ENCODE measurements at places on chromosomes 16 and 17.

GRCh38 chr17:52140601-52141000 is 17.9 kb downstream of the CA10 start:
- no peak for DNase-seq

DNA sequence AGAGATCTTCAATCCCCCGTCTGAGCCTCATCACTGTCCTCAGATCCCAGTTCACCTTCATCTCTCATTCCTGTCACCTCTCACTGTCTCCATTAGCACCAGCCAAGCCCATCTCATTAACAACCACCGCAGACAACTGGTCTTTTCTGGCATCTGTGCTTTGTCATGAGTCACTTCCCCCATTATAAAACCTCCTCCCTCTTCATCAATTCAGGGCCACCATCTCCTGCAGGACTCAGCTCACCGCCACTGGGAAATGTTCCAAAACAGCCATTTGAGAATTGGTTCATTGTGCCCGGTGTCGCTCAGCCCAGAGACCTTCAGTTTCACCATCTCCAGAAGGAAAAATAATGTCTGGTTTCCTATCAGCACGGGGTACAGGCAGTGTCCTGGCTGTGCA is 56.9 kb upstream of the TEKT3 start:
- no peak for DNase-seq

DNA sequence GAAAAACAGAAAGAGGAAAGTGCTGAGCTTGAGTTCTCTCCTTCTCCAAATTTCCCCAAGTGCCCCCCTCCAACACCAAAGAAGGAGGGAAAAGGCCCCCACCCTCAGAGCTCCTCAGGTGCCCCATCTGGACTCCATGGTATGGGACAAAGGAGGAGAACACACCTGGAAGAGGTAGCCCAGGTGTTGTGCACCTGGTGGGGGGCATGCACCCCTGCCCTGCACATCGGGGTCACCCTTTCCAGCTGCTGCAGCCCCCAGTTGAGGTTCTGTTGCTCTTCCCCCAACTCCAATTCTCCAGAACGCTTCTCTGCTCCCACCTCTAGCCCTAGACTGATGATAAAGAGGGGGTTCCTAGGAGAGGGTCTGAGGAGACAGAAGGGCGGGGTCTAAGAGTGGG is 3.0 kb upstream of the COL1A1 start:
- no peak for DNase-seq

- DNase-seq = no peak
Measured at GRCh38 chr16:3984111-3985060, 103.9 kb upstream of the CREBBP start.

DNA sequence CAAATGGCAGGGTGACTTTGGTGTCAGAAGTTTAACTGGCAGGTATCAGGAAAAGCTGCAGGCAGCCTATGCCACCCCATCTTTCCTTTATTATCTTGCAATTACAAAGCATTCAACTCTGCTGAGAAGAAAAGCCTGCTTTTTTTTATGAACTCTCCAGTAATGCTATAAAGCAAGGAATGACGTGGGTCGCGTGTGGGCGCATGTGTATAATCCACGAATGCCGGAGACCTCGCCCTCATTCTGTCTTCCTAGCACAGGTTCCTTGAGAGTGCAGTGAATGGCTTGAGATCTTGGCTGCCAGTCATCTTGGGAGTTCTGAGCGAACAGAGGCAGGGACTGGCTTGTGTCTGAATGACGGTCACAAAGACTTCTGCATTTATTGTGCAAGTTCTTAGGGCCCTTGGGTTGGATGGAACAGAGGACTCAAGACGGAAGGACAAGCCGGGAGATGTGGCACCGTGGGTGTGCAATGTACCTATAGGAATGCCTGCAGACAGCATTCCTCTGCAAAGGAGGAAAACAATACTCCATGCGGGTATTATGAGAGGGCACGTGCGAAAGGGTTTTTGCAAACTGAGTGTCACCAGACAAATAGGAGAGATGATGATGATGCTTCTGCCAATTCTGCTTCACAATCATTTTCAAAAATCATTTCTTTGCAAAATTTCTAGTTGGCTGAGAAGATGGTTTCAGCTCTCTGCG is 96.1 kb upstream of the ELAC2 start:
- DNase-seq = no peak

GRCh38 chr17:72030067-72030899 is 90.5 kb upstream of the SOX9 start:
- DNase-seq = no peak

GRCh38 chr17:50221266-50221863 is 19.9 kb upstream of the COL1A1 start:
- no peak for DNase-seq

GRCh38 chr17:67517325-67517724 is 140.2 kb downstream of the PITPNC1 start:
- no peak for DNase-seq

- DNase-seq = no peak
Measured at GRCh38 chr17:6509031-6509771, 47.2 kb downstream of the PITPNM3 start.
